ENCODE measurements at places on chromosomes 16 and 17. TPM values are rescaled to one million over a fixed set of nuclear protein-coding genes. Genes with fewer than 3 reads are reported as not detected.

GRCh38 chr17:1227917-1228780 is 42.1 kb upstream of the BHLHA9 start:
- no peak for DNase-seq

- no peak for DNase-seq
Measured at GRCh38 chr17:81976332-81977210, 858 bp upstream of the ASPSCR1 start.

ASPSCR1 gene
- total RNA-seq, result 80.0 TPM

DNA sequence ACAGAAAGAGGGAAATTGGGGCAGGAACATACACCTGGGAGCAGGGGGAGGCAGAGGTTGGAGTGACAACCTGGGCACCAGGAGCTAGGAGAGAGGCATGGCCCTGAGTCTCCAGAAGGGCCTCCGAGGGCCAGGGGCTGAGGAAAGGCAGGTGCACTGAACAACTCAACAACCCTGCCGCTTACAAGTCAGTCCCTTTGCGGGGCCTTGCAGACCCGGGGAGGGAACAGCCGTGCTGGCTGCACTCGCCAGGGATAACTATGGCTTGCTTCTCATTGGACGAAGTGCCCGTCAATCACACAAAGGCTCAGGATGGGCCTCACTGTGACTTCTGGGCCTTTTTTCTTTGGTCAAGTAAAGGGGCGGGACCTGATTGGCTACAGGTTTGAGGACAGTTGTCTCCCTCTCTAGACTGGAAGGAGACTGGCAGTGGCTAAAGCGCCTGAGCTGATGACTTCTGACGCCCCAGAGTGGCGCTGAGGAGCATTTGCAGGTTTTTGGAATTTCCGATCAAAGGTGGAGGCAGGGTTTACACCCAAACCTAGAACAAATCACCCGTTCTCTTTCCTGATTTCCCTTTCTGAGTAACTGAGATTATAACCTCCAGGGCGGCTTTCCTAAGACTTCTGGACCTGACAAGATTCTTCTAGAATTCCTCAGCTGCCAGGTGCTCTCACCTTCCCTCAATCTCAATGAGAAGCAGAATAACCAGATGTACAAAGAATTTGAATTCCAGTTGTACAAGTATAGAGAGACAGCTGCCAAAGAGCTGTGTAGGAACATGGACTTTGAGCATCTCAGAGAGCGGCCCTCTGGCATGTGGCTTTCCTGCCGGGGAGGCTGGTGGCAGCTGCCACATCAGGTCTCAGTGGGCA is 27.6 kb upstream of the ST6GALNAC2 start:
- peak; percentile 94 for DNase-seq

DNA sequence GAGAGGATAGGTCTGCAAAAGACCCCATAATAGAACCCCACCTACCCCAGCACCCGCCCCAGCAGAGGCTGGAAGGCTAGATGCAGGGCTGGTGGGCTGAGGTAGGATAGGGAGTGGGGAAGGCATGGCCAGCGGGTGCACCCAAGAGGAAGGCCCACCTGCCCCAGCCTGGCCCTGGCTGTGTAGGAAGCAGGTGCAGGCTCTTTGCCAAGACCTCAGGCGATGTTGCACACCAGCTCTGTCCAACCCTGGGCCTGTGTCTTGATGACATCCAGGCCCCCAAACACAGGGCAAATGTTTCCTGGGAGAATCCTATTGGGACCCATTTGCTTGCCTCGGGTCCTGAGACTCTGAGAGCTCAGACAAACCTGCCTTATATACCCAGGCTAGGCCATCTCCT is 12.2 kb downstream of the UNC119 start:
- no peak for DNase-seq

C16orf96 gene
- 0.13 TPM for total RNA-seq

ANKRD40CL gene
- total RNA-seq, result not detected

- DNase-seq, result no peak
Measured at GRCh38 chr17:32870969-32871368, 6.0 kb downstream of the MYO1D start.

- DNase-seq, result no peak
Measured at GRCh38 chr17:43431714-43432523, 33.1 kb downstream of the ARL4D start.

FADS6 gene
- not detected for total RNA-seq

SLC46A1 gene
- total RNA-seq, result 14.9 TPM

GRCh38 chr17:81612172-81612970 is 24.5 kb downstream of the NPLOC4 start:
- DNase-seq, result no peak

- no peak for DNase-seq
Measured at GRCh38 chr17:58329035-58329809, 627 bp upstream of the TSPOAP1 start.

- no peak for DNase-seq
Measured at GRCh38 chr17:80645706-80646325, 101.2 kb downstream of the RPTOR start.

DNA sequence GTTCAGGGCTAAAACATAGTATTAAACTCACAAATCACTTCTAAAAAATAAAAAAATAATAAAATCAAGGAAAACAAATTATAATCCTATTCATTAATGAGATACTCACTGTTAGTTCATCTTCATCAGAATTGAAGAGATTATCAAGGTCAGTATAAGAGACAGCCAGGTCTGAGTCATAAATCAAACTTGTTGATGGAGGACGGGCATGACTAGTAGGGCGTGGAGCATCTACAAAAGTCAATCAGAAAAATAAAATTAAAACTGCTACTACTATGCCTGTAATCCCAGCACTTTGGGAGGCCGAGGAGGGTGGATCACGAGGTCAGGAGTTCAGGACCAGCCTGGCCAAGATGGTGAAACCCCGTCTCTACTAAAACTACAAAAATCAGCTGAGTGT is 59.1 kb upstream of the INTS2 start:
- DNase-seq, result no peak

DNA sequence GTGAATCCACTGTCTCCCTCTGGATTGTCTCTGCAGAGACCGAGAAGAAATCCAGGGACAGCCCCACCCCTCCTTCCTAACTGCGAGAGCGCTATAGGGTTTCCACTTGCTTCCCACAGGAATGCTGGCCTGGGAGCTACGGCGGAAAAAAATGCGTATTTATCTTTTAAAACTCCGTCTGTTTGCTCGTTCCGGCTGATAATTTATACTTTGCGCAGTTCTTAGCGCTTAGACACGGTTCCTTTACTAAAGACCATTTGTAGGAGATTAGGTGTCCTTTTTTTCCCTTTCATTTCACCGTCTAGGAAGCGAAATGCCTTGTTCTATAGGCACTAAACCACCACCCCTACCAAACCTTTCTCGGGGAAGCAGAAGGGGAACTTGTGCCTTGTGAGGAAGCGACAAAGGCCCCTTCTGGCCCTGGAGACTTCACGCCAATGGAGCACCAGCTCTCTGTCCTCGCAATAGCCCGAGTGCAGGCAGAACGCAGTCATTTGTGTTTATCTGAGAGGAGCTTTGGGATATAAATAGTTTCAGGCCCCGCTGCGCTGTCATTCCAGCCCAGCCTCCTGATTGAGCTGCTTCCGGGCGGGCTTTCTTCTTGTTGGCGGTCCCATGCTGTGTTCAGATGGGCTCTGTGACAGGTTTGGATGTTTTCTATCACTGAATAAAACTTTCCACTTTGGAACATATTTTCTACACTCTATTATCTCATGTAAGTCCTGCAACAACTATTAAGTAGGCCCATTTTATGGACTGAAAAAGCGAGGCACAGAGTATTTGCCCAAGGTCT is 791 bp upstream of the SUPT4H1 start:
- DNase-seq, result no peak

SLC12A3 gene
- 0.26 TPM for total RNA-seq

- no peak for DNase-seq
Measured at GRCh38 chr16:86872833-86873232, 294.5 kb downstream of the FOXL1 start.

- no peak for DNase-seq
Measured at GRCh38 chr16:1152123-1152638, 725 bp upstream of the CACNA1H start.

DNA sequence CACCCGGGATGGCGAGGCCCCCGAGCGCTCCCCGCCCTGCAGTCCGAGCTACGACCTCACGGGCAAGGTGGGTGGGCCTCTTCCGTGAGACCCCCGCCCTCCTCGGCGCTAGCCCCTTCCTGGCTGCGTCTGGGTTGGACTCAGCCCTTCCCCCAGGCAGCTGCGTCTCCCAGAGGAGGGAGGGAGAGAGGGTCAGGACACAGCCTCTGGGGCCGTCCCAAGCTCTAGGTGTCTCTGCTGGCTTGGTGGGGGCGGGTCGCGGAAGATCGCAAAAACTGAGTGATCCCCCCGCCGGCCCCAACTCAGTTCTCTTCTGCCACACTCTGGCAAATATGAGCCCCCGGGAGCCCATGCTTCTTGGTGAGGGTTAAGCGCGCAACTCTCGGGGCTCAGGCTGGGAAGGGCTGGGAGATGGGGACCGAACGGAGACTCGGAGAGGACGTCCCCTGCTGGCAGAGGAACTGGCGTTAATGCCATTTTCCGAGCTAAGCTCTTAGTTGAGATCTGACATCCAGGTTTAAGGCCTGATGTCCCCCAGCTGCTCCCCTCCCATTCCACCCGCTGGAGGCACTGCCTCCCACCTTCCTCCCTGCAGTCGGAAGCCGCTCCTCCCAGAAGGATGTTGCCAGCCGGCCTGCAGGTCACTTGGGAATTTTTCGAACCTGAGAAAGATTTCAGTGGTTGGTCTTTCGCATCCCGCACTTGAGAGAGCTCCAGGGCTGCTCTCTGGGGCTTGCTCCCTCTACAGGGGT is 419 bp downstream of the RAB37 start:
- no peak for DNase-seq

LLGL2 gene
- 156 TPM for total RNA-seq

DNA sequence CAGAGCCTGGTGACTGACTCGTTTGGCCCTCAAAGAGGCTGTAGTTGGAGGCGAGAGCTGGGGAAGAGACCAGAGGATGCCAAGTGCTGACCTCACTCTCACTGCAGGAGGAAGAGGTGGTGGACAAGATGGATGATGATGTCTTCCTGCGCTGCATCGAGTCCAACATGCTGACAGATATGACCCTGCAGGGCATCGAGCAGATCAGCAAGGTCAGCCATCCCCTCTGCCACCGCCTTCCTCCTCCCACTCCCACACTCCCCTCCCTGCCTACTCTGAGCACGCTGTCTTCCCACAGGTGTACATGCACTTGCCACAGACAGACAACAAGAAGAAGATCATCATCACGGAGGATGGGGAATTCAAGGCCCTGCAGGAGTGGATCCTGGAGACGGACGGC is 26.9 kb downstream of the POLR2A start:
- DNase-seq, result no peak

ZNF469 gene
- total RNA-seq, result 16.1 TPM

DNA sequence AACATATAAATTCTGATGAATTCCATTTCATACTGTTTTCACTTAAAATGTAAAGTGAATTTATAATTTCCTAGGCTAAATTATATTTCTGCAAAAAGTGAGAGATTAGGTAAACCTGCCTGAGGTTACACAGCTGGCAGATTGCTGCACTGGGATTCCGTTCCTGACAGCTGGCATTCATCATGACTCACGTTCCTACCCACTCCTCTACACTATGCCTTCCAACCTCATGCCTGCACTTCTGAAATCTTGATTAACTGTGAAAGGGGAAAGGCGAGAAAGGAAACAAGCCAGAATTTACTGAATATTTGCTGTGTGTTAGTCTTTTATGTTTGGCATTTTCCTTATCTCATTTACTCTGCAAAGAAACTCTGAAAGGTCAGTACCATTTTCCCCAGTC is 73.3 kb upstream of the MON1B start:
- DNase-seq, result no peak

- DNase-seq, result no peak
Measured at GRCh38 chr17:4262703-4263102, 1.1 kb downstream of the ANKFY1 start.

DNA sequence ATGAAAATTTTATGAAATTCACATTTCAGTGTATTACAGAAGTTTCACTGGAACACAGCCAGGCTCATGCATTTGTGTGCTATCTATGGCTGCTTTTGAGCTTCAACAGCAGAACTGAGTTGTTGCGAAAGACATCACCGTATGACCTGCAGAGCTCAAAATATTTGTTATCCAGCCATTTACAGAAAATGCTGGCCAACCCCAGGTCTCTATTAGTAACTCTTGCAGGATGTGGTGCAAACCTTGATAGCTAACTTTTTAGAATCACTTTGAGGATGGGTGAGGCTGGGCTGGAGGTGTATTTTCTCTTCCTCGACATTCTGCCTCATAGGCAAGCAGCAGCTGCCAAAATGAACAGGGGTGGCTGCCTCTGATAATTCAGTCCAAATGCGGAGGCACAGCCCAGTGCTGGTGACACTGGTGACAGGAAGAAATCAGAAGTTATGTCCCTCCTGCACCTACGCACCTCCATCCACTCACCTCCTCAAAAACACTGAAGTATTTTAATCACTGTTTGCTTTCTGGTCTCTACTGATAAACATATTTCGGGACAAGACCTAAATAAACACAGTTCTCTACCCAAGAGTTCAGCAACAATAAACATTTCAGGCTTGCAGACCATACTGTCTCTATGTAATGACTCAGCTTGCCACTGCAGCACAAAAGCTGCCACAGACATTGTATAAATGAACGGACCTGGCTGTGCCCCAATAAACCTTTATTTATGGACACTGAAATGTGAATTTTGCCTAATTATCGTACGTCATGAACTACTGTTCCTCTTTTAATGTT is 28.5 kb downstream of the ARHGAP17 start:
- DNase-seq, result peak; percentile 50

DNA sequence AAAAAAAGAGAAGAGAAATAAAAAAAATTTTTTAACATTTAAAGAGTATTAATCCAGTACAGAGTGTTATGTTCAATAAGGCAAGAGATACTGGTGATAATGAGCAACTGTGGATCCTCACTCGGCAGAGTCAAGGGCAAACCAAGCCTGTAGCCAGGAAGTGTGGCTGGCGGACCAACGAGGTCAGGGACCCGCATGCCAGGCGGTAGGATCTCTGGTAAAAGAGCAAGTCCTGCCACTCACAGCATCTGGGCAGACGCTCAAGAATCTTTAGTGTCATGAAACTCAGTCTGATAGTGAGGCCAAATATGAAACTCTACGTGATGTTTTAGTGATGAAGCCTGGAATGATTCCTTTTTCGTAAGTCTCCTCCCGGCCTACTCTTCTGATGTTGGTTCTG is 8.3 kb upstream of the GEMIN4 start:
- no peak for DNase-seq

DNA sequence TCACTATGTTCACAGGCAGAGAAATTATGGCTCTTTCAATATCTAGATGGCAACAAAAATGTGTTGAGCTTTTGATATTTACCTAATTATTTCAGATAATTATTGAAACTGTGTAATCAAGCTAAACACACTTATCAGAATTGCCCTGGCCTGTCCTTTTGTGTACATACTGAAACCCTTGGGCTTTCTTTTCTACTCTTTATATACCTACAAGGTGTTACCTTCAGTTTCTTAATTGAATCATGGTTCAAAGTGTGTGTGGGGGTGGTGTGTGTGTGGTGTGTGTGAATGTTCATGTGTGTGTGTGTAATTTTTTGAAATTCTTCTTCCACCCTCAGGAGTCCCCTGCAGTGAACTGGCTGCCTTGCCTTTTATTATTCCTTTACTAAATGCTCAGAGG is 506.8 kb upstream of the SOX9 start:
- DNase-seq, result no peak

TP53TG3 gene
- not detected for total RNA-seq

- DNase-seq, result no peak
Measured at GRCh38 chr16:75070012-75070841, 46.4 kb downstream of the LDHD start.

CCDC40 gene
- 11.0 TPM for total RNA-seq

Measured in PC-9 (cell line).